Left cardiac atrium (tissue), 4 donors: ENCODE measurements at places on chromosomes 7 and 10.

DNA sequence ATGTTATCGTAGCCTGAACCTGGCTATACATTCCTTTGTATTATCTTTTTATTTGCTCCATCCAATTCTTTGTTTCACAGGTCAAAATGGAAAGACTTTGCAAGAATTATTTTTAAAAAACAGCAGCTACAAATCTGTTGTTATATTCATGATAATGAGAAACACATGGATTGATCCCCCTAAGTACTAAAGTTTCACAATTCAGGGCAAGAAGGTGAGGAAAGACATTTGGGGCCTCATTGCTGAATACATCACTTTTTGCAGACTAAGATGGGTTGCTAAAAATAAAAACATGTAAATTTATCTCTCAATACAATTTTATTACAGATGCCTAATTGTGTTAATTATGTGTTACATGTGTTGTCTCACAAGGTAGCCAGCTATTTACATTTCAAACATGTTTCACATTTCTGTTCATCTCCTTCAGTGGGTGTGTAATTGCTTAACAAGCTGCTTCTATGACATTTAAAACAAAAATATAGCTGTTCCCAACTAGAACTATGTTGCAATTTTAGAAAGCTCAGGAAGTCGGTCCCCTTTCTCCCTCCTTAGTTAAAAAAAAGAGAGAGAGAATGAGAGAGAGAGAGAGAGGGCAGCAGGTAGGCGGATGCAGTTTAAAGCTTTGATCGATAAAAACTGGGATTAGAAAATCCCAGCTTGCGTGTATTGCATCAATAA is 606.3 kb upstream of the FZD8 start:
- DNase-seq = no peak

DNA sequence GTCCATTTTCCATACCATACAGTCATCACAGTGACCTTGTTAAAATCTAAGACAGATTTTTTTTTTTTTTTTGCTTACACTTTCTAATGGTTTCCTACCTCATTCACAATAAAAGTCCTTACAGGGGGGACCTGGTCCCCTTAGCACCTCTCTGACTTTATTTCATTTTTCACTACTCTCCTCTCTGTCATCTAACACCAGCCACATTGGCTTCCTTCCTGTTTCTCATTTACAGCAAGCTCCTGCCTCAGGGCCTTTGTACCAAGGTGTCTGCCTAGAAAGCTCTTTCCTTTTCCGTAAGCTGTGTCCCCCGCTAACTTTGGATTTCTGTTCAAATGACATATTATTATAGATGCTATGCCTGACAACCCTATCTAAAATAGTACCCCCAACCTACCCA is 27.7 kb downstream of the CC2D2B start:
- no peak for DNase-seq

GRCh38 chr10:112643600-112644264 is 196.7 kb downstream of the VTI1A start:
- no peak for DNase-seq

DNA sequence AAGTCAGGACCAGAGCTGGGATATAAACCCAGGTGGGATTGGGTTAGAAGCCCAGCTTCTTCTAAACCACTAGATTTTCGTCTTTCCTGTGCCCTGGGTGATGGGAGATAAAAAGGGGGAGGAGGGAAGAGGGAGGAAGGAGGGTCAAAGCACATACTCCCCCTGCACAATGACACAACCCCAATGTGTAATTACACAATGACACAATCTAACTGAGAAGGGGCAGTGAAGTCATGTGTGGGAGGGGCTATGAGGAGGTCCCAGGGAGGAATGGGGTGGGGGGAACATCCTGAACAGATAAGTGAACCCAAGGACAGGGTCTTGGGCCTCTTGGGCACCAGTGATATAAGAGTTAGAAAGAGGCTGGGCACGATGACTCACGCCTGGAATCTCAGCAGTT is 44.5 kb downstream of the TECTB start:
- DNase-seq = no peak

- DNase-seq = no peak
These were observed 21.8 kb downstream of the GLCCI1 start for GRCh38 chr7:7990441-7990761.

DNA sequence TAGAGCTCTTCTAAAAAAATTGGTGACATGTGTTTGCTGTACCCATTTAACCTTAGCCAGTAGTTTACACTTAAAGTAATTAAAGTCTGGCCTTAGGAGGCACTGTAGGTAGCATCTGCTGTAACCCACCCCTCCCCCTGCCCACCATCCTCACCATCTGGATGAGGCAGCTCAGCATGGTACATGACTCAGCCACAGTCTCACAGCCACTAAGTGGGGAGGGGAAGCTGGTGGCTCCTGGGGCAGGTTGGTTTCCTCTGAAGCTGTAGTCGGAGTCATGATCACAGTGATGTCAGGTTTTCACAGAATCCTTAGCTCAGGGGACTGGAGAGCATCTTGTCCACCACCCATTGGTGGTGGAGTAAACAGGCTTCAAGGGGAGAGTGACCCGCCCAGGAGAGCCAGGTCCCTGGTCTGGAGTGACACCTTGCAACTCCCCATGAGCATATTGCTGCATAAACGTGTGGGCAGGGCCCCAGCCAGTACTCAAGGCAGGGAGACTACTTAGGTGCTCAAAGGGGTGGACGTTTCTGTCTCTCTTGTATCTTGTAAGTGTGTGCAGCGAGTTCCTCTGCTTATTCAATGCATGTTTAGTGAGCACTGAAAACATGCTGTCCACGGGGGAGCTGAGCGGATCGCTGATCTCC is 125.9 kb downstream of the GRK5 start:
- DNase-seq = no peak

DNA sequence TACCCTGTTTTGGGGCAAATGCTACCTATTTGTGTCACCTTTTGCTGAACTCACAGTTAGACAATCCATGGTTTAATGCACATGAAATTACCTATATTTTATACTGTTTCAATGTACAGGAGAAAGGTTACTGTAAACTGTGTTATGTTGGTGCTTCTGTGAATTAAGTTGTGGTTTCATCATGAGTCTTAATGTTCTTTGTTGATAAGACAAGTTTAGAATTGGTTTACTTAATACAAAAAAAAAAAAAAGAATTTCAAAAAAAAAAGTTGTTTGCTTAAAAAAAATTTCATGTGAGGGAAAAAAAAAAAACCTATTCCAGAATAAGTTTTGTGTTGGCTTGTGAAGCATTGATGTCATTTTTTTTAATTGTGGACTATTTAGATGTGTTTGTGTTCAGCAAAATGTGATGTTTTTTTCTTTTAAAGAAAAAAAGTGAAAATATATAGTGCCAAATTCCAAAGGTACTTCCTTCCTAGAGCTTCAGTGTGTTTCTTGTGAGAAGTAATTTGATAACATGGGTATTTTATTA is 280.3 kb downstream of the USP6NL start:
- DNase-seq = no peak

DNA sequence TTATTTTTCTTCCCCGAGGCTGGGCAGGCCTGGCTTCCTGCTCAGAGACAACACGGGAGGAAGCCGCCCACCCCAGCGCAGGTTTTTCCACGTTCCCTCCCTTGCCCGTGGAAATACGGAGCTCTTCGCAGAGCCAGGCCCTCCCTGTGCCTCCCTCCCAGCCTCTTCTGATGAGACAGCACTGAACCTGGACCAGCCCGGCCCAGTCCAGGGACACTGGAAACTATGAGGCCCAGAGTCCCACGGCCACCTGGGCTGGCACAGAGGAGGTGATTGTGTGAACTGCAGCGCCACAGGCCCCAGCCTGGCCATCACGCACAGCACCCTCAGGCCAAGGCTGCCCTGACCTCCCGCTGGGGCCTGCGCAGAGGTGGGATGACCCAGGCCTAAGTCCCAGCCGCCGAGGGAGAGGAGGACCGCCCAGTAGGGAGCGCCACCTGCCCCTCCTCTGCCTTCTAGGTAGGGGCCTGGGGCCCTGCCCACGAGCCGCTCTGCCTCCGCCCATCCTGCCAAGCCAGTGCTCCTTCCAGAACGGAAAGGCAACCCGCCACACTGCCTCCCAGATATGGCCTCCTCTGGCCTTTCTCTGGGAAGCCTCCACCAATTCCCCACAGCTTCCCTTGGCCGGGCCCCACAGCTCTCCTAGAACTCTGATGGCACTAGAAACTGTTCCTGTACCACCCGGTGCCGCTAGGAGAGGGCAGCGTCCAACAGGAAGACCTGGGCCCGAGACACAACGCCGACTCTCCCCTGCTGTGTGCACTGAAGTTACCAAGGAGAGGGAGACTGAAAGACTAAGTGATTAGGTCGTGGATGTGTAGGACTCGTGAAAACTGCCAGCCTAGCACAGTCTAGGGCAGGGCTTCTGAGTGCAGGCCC is 57.2 kb downstream of the PROSER2 start:
- DNase-seq = no peak

- no peak for DNase-seq
These were observed 100.0 kb downstream of the GRID1 start for GRCh38 chr10:86266446-86267242.

DNA sequence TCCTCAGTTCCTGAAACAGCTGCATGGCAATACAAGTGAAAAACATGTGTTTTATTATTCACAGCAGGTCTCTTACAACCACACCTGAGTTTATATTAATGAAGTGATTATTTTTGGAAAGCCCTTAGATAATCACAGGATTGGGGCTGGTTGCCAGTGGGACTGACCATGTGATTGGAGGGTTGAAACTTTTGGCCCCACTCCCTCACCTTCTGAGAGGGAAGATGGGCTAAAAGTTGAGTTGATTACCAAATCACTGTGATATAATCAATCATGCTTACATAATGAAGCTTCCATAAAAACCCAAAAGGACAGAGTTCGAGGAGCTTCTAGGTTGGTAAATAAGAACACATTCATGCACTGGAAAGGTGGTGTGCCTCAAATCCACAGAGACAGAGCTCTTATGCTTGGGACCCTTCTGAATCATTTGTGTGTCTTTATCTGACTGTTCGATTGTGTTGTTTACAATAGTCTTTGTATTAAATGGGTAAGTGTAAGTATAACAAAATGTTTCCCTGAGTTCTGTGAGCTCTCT is 393.9 kb downstream of the RPS24 start:
- no peak for DNase-seq

DNA sequence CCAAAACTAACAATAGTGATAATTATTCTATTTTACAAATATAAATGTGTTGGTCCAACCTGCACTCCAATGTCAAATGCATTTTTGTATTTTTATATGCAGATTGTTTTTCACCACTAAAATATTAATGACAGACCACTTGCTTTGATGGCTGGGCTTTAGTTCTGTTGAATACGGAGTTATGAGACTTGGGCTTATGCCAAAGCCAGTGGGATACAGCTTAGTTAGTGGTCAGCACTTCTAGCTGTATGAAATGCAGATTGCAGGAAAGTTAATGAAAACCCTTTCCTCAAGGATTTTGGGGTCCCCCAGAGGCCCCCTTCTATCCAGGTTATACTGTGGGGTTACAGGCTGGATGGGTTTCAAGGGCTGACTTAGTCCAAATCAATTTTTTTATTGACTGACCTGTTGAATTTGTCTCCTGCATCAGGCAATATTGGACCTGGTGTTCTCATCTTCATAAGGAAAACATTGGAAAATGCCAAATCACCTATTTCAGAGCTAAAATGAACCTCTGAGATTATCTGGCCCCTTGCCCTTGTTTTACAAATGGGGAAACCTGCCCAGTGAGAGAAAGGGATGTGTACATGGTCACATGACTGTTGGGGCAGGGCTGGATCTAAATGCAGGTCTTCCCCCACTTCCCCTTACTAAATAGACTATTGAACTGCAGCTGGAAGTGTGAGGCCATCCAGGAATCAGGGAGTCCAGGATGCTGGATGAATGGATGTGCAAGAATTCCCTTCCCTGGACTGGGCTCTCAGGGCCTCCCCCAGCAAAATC is 1085.3 kb downstream of the KCNMA1 start:
- no peak for DNase-seq

DNA sequence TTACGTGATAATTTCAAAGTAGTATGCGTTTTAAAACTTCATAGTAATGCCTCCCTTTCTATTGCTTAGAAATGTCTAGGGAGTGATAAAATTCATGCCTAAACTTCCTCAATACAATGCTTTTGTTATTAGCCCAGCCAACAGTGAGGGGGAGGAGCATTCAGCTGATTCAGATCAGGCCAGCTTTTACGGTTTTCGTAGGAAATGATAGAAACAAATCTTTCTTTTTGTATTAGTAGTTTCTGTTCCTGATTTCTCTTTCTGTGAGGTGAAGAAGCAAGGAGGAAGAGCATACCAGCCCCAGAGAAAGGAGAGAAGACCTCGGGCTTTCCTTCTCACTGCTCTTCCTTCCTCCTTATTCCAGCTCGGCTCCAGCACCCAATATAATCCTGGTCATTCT is 35.2 kb upstream of the ITPRID1 start:
- no peak for DNase-seq

DNA sequence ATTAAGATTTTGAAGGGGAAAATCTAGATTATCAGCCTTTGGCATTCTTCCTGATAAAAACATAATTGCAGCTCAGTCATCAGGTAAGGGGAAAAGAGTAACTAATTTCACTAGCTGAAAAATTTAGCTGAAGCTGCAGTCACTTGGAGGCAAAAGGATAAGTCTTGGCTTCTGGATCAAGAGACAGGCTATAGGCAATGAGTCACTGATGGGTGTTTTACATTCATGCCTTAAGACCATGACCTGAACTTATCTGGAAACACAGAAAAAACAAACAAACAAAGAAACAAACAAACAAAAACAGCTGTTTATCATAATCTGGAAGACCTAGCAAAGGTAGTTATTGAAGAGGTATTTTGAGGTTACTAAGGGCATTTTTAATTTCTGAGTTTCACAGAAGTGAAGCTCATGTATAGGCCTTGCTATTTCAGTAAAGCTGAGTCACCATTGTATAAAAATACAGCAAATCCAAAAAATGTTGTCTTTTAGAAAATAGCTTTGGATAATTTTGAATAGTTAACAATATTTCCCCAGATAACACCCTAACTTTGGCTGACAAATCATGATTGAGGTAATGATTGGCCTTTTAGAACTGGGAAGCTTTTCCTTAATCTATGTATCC is 40.3 kb downstream of the ZNF22 start:
- DNase-seq = no peak

DNA sequence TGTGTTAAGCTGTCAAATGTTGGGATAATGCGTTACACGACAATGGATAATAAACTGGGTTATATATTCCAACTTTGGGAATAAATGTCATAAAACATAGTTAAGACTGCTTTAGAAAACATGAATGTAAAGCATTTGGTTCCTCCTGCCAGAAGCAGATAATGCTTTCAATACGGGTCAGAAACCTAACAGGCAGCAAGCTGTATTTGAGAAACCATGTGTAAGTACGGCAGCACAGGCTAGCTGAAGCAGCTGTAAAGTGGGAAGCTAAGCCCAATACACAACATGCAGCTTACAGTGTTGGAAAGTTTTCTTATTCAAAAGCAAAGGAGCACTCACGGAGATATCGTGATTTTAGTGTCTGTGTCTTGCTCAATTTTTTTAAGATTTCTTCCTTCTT is 46.5 kb downstream of the MALSU1 start:
- no peak for DNase-seq

- DNase-seq = peak; percentile 73
These were observed at the start of gene GSDME for GRCh38 chr7:24757353-24758275. GSDME (minus strand) TSS chr7:24757464; CDS start chr7:24749774, 7,690 bp downstream.

DNA sequence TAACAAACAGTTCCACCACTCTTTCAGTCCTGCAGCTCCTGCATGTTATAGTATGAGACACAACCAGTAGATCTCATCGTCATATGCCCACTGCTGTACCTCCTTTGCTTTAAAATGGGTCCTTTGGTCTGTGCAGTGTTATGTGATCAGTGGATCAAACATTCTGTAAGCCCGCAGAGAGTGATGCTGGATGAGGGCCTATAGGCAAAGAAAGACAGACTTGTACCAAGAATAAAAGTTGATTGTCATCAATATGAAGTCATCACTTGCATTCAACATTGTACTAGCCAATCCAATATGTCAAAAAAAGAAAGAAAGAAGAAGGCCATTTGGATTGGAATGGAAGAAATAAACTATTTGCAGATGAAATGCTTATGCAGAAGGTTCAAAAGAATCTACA is 79.8 kb upstream of the PHYHIPL start:
- no peak for DNase-seq
